ENCODE measurements at places on chromosomes 2 and 18.

DNA sequence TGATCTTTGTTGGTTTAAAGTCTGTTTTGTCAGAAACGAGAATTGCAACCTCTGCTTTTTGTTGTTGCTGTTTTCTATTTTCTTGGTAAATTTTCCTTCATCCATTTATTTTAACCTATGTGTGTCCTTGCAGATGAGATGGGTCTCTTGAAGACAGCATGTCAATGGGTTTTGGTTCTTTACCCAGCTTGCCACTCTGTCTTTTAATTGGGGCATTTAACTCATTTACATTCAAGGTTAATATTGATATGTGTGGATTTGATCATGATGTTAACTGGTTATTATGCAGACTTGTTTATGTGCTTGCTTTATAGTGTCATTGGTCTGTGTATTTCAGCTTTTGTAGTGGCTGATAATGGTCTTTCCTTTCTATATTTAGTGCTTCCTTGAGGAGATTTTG, 327.9 kb upstream of the SYT4 start:
- H3K27me3 ChIP-seq = no peaks in the 10 kb centered on the region
- no peaks in the 10 kb centered on the region for H3K4me1 ChIP-seq
- H3K27ac ChIP-seq = no peak overlapping the region
- no peaks in the 10 kb centered on the region for H3K36me3 ChIP-seq
- no peak for DNase-seq

GRCh38 chr18:32668956-32669355, 103.9 kb downstream of the KLHL14 start:
- H3K27me3 ChIP-seq = peaks cover 2% of the 10 kb centered on the region
- DNase-seq = no peak
- no peaks in the 10 kb centered on the region for H3K4me1 ChIP-seq
- H3K4me3 ChIP-seq = no peak overlapping the region
- H3K36me3 ChIP-seq = no peaks in the 10 kb centered on the region

GRCh38 chr2:46706264-46706983, 209.2 kb downstream of the MCFD2 start:
- H3K27me3 ChIP-seq = no peaks in the 10 kb centered on the region
- peaks cover 39% of the 10 kb centered on the region for H3K4me1 ChIP-seq
- peaks cover under 1% of the 10 kb centered on the region for H3K36me3 ChIP-seq
- no peak overlapping the region for H3K27ac ChIP-seq
- no peak overlapping the region for H3K4me3 ChIP-seq

- no peak for DNase-seq
- peaks cover 3% of the 10 kb centered on the region for H3K4me1 ChIP-seq
- H3K27ac ChIP-seq = no peak overlapping the region
- H3K27me3 ChIP-seq = peaks cover 2% of the 10 kb centered on the region
- no peak overlapping the region for H3K4me3 ChIP-seq
- H3K36me3 ChIP-seq = peaks cover 2% of the 10 kb centered on the region
These were observed 51.8 kb downstream of the PSD4 start for GRCh38 chr2:113225263-113226259.

GRCh38 chr18:31100436-31101182, 1.6 kb downstream of the DSC2 start:
- no peaks in the 10 kb centered on the region for H3K36me3 ChIP-seq
- H3K27me3 ChIP-seq = peaks cover 32% of the 10 kb centered on the region
- no peak overlapping the region for H3K27ac ChIP-seq
- H3K4me3 ChIP-seq = no peak overlapping the region

GRCh38 chr2:145987793-145988192, 1467.9 kb upstream of the ZEB2 start:
- H3K4me3 ChIP-seq = no peak overlapping the region
- no peaks in the 10 kb centered on the region for H3K4me1 ChIP-seq
- no peaks in the 10 kb centered on the region for H3K36me3 ChIP-seq

Data from activated CD4-positive, alpha-beta T cell treated with anti-CD3 and anti-CD28 coated beads for 36 hours (primary cell).